ENCODE measurements at places on chromosomes 1 and 21.

GRCh38 chr1:227884370-227885134 is 63.2 kb downstream of the WNT9A start:
- H3K27me3 ChIP-seq: no peaks in the 10 kb centered on the region
- no peak overlapping the region for H3K4me3 ChIP-seq
- DNase-seq: peak; percentile 17
- no peak overlapping the region for H3K27ac ChIP-seq
- H3K4me1 ChIP-seq: no peaks in the 10 kb centered on the region
- H3K36me3 ChIP-seq: no peaks in the 10 kb centered on the region

DNA sequence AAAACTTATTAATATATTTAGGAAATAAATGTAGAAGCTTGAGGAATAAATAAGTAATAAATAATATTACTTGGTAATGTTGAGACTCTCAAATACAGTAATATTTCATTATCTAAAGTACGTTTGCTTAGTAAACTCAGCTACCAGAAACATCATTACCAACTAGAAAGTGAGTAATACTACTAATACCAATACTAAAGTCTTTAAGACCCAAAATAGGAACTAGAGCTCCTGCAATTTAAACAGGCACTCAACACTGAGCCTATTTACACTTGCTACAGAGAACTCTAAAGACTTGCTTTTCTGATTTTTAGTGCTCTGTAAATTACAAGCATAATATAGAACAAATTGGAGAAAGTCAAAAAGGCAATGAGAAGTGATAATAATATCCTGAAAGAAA is 13.5 kb upstream of the C1orf105 start:
- H3K27me3 ChIP-seq: no peaks in the 10 kb centered on the region
- DNase-seq: no peak
- no peak overlapping the region for H3K27ac ChIP-seq
- H3K4me3 ChIP-seq: no peak overlapping the region
- H3K4me1 ChIP-seq: no peaks in the 10 kb centered on the region

DNA sequence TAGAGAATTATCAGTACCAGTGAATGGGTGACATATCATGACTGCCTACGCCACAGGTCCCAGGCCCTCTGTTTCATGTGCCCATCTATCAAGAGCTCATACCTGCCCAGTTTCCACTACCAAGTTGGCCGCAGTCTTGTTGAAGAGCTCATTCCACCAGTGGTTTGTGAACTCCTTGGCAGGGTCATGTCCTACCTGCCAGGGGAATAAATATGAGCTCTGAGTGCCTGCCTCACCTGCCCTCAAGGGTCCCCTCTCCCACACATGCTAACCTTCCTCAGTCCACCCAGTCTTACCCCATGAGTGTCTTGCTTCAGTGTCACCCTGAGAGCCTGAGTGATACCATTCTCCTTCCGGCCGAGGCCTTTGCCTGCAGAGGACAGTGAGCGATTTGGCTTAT is 3.2 kb downstream of the GPATCH4 start:
- H3K27ac ChIP-seq: no peak overlapping the region
- H3K4me1 ChIP-seq: peaks cover 6% of the 10 kb centered on the region
- H3K27me3 ChIP-seq: no peaks in the 10 kb centered on the region
- no peak overlapping the region for H3K4me3 ChIP-seq

- no peak overlapping the region for H3K4me3 ChIP-seq
- H3K27me3 ChIP-seq: no peaks in the 10 kb centered on the region
- no peak overlapping the region for H3K27ac ChIP-seq
These were observed 35.6 kb downstream of the ADARB1 start for GRCh38 chr21:45109831-45110492.

GRCh38 chr1:30748098-30748698 is 9.4 kb downstream of the LAPTM5 start:
- DNase-seq: no peak
- no peak overlapping the region for H3K4me3 ChIP-seq
- H3K27me3 ChIP-seq: no peaks in the 10 kb centered on the region

GRCh38 chr1:165543532-165544438 is at the start of gene LRRC52:
LRRC52 (plus strand) TSS chr1:165544000; CDS start chr1:165544297, 297 bp downstream.
- no peaks in the 10 kb centered on the region for H3K4me1 ChIP-seq
- no peak within 1 kb of the TSS for H3K27ac ChIP-seq
- peak; percentile 16 for DNase-seq
- no peak within 1 kb of the TSS for H3K4me3 ChIP-seq
- no peaks in the 10 kb centered on the region for H3K27me3 ChIP-seq

GRCh38 chr1:42815941-42816584 is 859 bp upstream of the ERMAP start:
- peaks cover 14% of the 10 kb centered on the region for H3K36me3 ChIP-seq
- no peaks in the 10 kb centered on the region for H3K27me3 ChIP-seq
- H3K4me1 ChIP-seq: peaks cover 15% of the 10 kb centered on the region
- no peak for DNase-seq

- H3K36me3 ChIP-seq: no peaks in the 10 kb centered on the region
- H3K4me3 ChIP-seq: no peak overlapping the region
- H3K27ac ChIP-seq: no peak overlapping the region
These were observed 762.6 kb downstream of the MRPL39 start for GRCh38 chr21:24844671-24845070.

GRCh38 chr1:229363723-229364122 is 20.9 kb upstream of the CCSAP start:
- H3K4me1 ChIP-seq: no peaks in the 10 kb centered on the region
- H3K36me3 ChIP-seq: no peaks in the 10 kb centered on the region
- no peak overlapping the region for H3K27ac ChIP-seq
- no peak overlapping the region for H3K4me3 ChIP-seq

DNA sequence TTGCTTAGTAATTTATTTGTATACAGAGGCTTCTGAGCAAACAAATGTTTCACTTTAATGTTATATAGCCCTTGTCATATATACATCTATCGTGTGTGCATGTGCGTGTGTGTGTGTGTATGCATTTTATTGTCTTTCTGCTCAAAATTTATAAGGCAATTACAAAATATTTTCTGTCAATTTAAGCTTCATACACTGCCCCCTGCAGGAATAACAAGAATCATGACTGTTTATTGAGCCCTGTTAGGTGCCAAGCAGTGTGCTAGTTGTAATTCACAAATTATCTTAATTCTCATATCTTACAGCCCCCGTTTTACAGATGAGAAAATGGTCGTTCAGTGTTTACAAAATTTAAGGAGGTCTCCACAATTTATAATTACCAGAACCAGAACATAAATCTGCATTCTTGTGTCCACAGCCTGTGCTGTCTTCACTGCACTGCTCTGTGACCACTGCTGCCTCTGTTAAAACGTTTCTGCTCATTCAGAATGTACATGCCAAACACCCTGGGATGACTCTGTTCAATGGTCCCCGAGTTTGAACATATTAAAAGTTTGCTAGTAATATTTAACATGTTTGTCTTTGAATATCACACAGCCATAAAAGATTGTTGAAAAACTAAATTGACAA is 181.3 kb downstream of the ATP6V1G3 start:
- no peak overlapping the region for H3K4me3 ChIP-seq
- no peaks in the 10 kb centered on the region for H3K27me3 ChIP-seq
- H3K4me1 ChIP-seq: no peaks in the 10 kb centered on the region
- no peak overlapping the region for H3K27ac ChIP-seq

DNA sequence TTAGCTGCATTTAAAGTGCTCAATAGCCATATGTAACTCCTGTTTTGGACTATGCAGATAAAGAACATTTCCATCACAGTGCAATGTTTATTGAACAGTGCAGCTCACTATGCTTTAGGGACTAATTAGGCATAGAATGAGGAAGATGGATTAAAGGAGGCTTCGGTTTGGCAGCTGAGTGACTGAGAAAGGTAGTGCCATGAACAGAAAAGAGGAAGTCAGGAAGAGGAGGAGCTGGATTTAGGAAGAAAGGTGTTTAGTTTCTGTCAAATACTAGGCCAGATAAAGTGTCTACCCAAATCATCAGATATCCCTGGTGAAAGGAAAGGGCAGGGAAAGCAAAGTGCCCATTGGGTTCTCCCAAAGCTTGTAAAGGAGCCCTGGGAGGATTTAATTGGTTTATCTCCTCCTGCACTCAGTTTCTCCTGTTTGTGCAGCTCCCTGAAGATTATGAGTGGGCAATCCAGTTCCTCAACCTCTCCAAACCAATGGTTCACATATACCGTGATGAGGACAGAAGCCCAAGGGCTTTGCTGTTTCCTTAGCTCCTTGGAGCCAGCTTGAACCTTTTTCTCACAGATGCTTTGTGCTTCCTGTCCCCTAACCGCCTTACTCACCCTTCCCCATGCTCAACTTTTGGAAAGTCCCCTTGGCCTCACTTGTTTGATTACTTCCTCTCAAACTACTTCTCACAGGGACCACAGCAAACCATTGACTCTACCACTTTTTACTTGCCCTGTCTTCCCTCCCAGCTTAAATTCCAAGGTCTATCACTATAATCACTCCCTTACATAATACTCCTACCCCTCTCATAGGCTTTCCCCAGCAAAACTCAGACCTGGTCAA is 3.5 kb upstream of the RAP1A start:
- no peaks in the 10 kb centered on the region for H3K4me1 ChIP-seq
- no peak overlapping the region for H3K4me3 ChIP-seq
- no peaks in the 10 kb centered on the region for H3K36me3 ChIP-seq
- H3K27ac ChIP-seq: no peak overlapping the region

GRCh38 chr1:112805155-112805853 is 90.2 kb upstream of the PPM1J start:
- no peak for DNase-seq
- no peaks in the 10 kb centered on the region for H3K4me1 ChIP-seq
- H3K27me3 ChIP-seq: no peaks in the 10 kb centered on the region

DNA sequence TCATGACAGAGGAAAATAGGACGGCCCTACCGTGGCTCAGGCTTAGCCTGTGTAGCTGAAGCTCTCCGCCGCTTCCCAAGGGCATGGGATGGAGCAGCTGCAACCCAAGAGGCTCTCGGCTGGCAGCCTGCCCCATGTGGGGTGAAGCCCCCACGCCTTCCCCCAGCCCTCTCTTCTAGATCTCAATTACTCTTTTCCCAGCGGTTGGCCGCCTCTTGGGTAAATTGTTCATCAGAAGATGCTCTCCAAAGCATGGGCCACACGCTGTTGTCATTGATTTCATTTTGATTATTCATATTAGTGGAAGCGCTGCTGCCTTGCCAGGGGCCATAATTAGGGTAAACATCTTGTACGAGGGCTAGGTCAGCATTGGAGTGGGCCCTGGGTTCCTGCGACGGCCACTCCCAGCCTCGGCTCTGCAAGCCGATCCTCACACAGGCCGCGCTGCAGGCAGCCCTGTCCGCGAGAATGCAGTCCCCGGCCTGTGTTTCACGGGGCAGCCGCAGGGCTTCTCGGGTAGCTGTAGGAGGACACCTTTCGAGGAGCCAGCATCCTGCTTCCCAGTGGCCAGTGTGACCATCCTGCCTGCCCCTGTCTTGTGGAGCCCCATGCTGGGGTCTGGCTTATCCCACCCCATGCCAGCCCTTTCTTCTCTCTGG is 114.4 kb upstream of the VAMP3 start:
- no peaks in the 10 kb centered on the region for H3K27me3 ChIP-seq
- no peak for DNase-seq
- no peaks in the 10 kb centered on the region for H3K36me3 ChIP-seq
- no peak overlapping the region for H3K27ac ChIP-seq

DNA sequence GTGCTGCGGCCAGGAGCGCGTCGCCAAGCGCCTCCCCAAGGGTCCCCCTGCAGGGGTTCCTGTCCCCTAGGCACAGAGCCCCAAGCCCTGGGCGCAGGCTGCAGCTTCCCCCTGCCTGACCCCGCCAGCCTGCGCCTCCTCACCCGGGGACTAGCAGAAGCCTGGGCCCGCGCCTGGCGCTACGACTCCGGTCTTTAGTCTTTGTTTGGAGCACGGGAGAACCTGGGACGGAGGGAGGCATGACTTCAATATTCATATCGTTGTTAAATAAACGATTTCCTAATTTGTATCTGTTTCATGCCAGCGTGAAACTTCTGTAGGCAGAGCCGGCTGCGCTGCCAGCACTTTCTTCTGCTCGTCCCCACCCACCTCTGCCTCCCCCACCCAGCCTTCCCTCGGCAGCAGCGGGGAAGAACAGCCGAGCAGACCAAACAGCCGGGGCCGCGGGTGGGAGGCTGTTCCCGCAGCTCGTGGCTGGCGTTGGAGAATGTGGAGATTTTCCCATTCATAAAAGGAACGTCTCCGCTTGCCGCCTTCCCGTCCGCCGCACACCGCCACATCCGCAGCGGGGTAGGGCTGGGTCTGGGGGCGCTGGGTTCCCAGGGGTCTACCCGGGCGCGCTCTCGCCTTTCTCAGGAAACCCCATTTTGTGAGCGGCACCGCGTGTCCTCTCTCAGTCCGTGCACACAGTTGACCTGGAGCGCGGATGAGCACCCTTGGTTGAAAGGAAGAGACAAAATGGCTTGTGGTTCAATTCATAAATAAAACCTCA is 777 bp upstream of the TRIM67 start:
- DNase-seq: peak; percentile 55
- H3K4me3 ChIP-seq: peak overlapping the region; percentile 12
- H3K27ac ChIP-seq: no peak overlapping the region
- peaks cover 40% of the 10 kb centered on the region for H3K27me3 ChIP-seq
- H3K4me1 ChIP-seq: peaks cover 15% of the 10 kb centered on the region

GRCh38 chr1:39539252-39539790 is 37.3 kb downstream of the PABPC4 start:
- no peak overlapping the region for H3K4me3 ChIP-seq
- no peaks in the 10 kb centered on the region for H3K27me3 ChIP-seq
- peak; percentile 85 for DNase-seq
- H3K36me3 ChIP-seq: peaks cover 7% of the 10 kb centered on the region

DNA sequence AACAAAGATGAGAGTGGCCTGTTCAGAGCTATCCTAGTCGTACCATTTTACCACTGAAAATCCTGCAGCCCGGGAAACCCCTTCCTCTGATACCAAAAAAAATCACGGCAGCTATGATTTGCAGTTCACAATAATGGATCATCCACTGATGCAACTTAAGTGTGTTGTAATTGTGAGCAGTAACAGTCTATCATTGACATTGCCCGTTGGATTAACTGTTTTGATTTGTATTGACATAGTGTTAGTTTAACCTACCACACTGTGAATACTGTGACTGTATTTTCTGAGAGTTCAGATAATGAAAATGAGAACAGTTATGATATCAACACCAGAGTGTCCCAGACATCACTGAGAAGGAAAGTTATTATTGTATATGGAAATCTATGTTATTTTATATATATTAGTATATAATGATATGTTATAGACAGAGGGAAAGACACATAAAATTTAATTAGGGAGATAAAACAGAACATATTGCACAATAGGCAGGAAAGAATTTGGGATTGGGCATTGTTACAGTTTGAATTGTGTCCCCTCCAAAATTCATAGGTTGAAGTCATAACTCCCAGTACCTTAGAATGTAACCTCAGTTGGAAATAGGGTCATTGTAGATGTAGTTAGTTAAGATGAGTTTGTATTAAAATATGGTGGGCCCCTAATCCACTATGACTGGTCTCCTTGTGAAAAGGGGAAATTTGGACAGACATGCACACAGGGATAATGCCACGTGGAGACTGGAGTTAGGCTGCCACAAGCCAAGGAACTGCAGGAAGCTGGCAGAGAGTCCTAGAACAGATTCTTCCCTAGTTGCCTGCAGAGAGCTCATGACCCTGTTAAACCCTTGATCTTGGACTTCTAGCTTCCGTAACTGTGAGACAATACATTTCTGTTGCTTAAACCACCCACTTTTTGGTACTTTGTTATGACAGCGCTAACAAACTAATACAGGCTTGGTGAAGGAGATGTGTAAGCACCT is 54.4 kb downstream of the TLCD4 start:
- no peaks in the 10 kb centered on the region for H3K36me3 ChIP-seq
- no peak for DNase-seq
- H3K27ac ChIP-seq: no peak overlapping the region
- no peak overlapping the region for H3K4me3 ChIP-seq

Measured in SK-N-SH (cell line).